Stimulated activated CD8-positive, alpha-beta memory T cell treated with anti-CD3 and anti-CD28 coated beads, Interleukin-15, amount 100 ng/mL, for 4 hours (primary cell): ENCODE measurements at places on chromosomes 5 and 9.

- DNase-seq = no peak
Observed at GRCh38 chr5:72187388-72188075, 80.3 kb downstream of the MAP1B start.

GRCh38 chr5:179866241-179867078 is 7.8 kb upstream of the MRNIP start:
- DNase-seq = no peak

DNA sequence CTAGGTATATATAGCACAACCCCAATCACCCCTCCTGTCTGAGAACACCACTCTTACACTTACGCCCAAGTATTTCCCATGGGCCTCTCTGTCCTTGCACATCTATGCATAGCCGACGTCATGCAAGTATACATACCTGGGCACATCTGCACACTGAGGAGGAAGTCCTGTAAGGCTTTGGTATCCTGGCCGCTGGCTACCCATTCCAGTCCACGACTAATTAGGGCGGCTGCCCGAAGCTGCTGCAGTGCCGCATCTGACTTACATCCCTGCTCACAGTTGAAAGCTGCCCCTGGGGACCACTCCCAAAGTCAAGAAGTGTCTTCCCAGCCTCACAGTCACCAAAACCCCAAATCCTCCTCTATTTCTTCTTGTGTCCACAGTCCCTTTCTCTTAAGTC is 2.4 kb upstream of the VCP start:
- DNase-seq = no peak

- DNase-seq = no peak
Observed at GRCh38 chr5:110718311-110718710, 8.2 kb downstream of the TMEM232 start.

DNA sequence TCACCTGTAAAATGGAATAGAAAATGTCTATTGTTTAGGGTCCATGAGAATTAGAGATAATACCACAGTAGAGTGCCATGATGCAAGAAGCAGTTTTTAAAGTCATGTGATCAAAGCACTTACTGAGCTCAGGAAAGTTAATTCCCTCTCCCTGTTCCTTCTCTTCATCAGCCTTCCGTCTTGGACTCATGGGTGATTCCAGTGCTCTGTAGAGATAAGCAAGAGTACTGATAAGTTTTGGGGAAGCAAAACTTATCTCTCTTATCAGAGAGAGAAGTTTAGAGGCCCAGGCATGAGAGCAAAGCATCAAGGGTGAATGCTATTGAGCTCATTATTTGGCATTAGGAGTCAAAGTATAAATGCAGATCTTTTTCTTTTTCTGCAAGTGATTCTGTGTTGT is 410.1 kb downstream of the AGTPBP1 start:
- DNase-seq = no peak

GRCh38 chr5:67516948-67517565 is 320.5 kb upstream of the CD180 start:
- DNase-seq = no peak

GRCh38 chr9:13033959-13034693 is 245.4 kb downstream of the MPDZ start:
- DNase-seq = no peak

DNA sequence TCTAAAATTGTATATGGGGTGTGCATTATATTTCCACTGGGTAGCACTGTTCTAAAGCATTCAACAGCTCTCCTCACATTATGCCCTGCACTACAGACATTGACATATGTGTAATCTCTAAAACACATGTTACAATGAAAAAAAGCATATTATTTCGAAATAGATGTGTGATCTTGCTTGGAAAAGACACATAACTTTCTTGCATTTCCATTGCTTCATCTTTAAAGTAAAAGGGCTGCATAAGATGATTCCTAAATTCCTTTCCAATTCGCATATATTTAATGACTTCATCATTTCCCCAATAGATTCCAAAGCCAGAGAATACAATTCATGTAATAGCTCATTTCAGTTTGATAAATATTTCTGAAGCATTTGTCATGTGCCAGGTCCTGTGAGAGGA is 566.9 kb downstream of the PDE4D start:
- no peak for DNase-seq

- DNase-seq = no peak
Observed at GRCh38 chr5:146632620-146633322, 116.8 kb upstream of the GPR151 start.

DNA sequence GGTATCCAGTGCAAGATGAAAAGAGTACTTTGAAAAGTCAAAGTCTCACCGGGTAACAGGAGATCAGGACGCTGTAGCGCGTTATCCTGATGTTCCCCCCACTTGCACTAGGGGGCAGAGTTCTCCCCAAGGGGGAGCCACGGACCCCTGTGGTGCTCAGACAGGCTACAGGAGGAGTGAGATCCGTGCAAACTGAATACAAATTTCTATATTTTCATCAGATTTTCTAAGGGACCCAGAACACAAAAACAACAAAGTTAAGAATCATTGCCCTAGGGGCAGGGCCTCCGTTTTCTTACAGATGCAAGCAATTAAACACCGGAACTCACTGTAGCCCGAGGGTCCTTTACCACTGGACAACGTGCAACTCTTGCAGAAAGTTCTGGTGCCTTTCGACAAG is 2.0 kb downstream of the MYO10 start:
- DNase-seq = no peak

DNA sequence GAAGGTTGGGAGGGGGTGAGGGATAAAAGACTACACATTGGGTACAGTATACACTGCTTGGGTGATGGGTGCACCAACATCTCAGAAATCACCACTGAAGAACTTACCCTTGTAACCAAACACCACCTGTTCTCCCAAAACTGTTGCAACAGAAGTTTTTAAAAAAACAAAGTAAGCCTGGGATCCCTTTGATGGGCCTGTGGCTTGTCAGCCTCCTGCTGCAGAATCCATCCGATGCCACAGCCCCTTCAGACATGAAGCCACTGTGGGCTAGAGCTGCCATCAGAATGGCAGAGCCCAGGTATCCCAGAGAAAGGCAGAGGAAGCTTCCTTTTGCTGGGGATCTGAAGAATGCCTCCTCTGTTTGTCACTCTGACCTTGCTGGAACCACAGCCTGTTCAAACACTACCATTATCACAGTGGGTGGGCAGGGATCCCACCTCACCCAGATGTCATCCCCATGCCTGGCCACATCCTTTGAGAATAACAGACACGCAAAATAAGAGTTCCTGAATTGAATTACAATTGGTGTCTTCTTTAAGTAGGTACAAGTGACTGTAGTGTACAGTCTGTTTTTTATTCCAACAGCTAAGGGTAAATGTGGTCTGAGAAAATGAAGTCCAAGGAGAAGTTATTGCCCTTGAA is 78.1 kb upstream of the DIRAS2 start:
- DNase-seq = no peak

- DNase-seq = no peak
Observed at GRCh38 chr5:173625261-173625660, 8.8 kb upstream of the BOD1 start.

DNA sequence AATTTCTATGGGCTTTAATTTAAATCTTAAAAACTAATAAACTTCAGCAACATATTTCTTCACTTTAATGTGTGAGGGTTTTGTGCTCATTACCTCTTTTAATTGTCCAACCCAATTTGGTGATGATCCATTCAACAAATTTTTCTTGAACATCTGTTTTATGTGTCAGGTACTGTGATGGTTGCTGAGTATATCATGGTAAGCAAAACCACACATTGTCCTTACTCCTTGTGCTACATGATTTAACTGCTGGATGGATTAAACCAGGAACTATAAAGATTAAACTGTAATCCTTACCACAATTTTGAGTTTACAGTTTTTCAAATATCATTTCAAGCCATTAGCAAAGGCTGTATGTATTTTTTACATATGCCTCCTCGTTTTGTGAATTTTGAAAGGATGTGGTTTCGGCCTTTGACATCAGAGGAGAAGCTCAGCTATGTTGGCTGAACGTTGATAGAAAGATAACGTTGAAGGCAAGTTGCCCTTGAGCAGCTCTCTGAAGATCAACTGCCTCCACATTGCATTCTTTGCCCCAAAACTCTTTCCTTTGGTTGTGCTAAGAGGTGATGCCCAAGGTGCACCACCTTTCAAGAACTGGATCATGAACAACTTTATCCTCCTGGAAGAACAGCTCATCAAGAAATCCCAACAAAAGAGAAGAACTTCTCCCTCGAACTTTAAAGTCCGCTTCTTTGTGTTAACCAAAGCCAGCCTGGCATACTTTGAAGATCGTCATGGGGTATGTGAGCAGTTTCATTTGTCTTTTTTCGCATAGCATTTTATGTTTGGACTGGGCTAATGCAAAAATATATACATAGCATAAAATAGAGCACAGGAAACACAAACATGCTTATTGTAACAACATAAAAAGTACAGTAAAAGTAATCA is at the start of gene ITK:
Gene ITK, plus strand, starts transcription at position 467 of the 891 bp plus-strand sequence. Its CDS starts 138 bp downstream, at position 605.
- DNase-seq = no peak

DNA sequence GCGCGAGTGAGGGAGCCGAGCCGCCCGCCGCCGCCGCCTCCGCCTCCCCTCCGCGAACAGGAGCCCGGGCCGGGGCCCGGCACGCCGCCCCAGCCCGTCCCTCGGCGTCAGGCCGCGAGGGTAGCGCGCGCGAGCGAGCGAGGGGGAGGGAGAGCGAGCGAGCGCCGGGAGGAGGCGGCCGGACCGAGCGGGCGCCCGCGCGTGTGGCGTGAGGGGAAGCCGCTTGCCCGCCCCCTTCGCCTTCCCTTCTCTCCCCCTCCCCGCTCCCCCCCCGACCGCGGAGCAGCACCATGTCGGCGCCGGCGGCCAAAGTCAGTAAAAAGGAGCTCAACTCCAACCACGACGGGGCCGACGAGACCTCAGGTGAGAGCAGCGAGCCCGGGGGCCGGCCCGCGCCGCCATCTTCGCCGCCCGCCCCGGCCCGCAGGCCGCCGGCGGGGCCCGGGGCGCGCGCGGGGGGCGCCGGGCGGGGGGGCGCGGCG is 312 bp downstream of the SET start:
- no peak for DNase-seq

- no peak for DNase-seq
Observed at GRCh38 chr9:137138058-137138721, 764 bp upstream of the GRIN1 start.

- no peak for DNase-seq
Observed at GRCh38 chr5:62473209-62473608, 60.6 kb downstream of the IPO11 start.

- no peak for DNase-seq
Observed at GRCh38 chr9:120386390-120387131, 193.4 kb downstream of the CDK5RAP2 start.
